ENCODE measurements at places on chromosomes 4 and X.

DNA sequence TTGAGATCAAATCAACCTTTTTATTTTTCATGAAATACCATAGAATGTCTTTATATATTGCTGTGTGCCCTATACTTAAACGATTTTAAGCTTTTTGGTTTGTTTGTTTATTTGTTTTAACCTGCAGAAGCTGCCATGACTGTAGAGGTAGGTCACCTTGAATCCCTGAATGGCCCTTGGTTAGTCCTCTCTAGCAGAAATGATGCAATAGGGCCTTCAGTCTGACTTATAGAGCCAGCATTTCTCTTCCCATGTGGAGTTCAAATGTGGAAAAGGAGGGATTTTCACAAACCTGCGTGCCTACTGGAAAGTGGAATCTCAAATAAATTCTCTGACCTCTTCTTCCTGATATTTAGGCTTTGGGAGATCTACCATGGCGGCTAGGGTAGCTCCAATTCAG is 327.9 kb downstream of the MAPK10 start:
- DNase-seq: no peak

DNA sequence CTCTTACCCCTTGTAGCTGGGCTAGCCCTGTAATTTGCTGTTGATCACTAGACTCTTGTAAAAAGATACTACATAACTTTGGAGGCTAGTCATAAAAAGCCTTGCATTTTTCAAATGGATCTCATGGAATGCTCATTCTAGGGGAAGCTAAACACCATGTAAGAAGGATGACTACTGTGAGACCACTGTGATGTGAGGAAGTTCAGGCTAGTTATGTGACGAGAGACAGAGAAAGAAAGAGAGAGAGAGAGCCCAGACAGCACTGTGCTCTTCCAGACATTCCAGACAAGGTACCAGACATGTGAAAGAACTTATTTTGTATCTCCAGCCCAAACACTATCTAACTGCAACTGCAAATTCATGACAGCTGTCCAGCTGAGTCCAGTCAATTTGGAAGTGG is 404.6 kb upstream of the PITX2 start:
- DNase-seq: no peak

DNA sequence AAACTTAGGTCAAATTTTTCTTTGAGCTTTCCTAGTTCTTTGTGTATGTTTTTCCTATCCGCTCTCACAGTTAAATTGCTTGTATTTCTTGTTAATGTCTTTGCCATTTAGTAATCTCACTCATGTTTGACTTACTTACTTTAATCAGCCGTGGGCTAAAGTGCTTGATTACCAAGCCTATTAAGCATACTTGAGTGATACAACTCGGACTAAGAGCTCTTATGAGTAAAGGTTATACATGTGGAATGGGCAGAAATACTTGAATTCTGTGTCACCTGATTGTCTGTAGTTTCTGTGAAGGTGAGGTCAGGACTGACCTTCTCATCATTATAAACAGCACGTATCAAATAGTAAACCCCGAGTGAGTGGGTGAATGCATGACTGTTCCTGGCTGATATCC is 664.5 kb downstream of the PDHA2 start:
- DNase-seq: no peak

DNA sequence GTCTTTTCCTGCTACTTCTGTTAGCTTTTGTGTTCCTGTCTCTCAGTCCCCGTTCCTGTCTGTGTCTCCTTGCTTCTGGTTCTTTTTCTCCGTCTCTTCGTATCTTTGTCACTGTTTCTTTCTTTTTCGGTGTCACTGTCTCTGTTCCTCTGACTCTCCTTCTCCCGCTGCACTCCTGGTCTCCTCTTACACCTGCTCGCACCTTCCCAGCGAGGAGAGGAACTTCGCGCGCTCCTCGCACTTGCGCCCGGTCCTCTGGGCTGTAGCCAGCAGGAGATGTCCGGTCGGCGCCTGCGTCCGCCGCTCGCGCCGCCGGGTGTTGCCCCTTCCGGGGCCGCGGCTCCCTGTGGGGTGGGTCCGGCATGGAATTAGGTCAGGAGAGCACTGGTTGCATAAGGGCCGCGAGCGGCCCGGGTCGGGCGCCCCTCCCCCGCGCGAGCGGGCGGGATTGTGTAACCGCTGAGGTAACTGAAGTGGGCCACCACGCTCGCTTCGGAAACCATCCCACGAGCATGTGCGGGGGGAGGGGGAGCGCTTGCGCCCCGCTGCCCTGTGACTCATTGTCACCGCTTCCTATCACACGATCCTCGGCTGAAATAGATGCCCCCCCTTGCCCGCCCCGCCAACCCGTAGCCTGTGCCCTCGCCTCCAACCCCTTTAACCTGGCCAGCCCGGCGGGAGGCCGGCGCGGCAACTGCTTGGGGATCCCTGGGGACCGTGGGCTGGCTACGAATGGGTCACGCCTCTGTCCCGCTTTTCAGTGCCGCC is 1.6 kb downstream of the LONRF3 start:
- peak; percentile 54 for DNase-seq

- DNase-seq: no peak
Observed at GRCh38 chr4:4968161-4968725, 51.0 kb downstream of the CYTL1 start.

GRCh38 chr4:680928-681645 is 6.7 kb downstream of the MYL5 start:
- peak; percentile 38 for DNase-seq

- DNase-seq: no peak
Observed at GRCh38 chr4:108144451-108144850, 24.3 kb downstream of the LEF1 start.

DNA sequence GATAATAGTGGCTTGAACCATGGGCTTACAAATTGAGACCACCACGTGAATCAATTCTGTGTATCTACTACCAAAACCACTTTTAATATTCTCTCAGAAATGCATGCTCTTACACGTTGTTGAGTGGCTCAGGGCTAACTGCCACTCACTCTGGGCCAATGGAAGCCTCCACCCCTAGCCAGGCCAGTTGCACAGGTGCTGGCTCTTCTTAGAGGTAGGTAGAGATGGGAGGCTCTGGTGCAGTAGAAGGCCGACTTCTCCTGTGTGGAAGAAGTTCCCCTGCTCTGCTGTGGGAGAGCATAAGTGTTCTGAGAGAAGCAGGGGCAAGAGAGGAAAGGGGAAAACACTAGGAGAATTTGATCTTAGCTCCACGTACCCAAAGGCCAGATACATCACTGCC is 25.0 kb upstream of the BBS12 start:
- no peak for DNase-seq

DNA sequence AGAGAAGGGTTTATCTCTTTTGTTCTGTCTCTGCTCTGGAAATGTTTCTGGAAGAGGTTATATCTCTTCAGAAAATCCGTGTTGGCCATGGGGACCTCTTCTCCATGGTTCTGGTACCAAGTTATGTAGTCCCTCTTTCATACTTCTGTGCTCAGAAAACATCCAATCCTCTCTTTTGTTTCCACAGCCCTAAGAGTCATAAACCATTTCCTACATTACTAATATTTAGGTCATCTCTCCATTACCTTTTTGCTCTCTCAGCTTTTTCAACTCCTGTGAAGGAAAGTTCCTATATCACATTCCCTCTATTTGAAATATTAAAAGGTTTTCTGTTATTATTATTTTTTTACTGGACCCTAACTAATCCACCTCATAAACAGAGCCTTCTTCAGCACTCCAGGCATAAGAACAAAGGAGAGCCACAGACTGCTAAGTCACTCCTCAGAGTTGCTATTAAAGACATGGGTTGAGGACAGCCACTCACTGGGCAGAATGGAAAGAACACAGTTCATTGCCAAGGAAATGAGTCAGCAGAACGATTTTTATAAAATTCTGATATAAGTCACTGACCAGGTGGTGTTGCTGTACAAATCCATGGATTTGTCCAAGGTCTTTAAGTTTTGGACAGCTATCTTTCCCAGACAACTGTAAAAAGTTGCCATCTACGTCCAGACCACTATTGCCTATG is 122.4 kb upstream of the NPY2R start:
- DNase-seq: no peak

DNA sequence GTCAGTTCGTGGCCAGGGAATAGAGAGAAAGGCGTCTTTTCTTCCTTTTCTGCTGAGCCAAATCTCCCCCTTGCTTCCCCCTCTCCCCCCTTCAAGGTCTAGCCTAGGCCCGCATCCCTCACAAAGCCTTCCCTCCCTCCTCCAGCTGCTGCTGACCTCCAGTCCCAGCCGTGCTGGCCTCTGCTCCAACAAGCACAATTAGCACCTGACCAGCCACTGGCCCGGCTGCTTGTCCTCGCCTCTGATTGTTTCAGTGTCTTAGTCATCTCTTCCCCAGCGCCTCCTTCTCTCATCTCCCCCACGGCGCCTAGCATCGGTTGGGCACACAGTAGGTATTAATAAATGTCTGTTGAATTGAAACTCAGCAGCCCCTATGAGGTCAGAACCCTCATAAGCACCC is 4.2 kb downstream of the ELF4 start:
- no peak for DNase-seq

All from activated T-helper 1 cell treated with Interleukin-2 at 50 U/mL for 16 hours (primary cell).